ENCODE measurements at places on chromosomes 16 and 17.

- DNase-seq = no peak
These were observed 242.7 kb downstream of the GSG1L start for GRCh38 chr16:27820646-27821345.

DNA sequence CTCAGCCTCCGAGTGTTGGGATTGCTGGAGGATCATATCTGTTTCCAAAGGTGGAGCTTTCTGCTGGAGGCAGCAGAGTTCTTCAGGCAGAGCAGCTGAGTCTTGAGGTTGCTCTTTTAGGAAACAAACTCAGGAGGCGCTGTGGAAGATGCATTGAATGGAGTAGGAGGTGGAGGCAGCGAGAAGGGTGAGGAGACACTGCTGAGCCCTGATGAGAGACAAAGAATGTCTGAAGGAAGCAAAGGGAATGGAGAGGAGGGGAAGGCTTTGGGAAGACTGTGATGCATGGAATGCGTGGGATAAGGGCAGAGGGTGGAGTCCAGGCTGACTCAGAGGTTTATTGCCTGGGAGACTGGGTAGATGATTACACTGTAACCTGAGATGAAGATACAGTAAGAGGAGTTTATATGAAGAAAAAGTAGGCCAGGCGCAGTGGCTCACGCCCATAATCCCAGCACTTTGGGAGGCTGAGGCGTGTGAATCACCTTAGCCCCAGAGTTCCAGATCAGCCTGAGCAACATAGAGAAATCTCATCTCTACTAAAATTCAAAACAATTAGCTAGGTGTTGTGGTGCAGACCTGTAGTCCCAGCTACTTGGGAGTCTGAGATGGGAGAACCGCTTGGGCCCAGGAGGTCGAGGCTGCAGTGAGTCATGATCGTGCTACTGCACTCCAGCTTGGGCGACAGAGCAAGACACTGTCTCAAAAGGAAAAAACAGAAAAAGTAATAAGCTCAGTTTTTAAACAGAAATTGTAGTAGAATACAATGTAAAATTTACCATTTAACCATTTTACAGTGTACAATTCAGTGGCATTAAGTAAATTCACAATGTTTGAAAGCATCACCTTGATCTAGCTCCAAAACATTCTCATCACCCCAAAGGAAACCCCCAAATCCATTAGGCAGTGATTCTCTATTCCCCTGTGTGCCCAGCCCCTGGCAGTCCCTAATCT, 17.8 kb upstream of the TMEM219 start:
- no peak for DNase-seq

DNA sequence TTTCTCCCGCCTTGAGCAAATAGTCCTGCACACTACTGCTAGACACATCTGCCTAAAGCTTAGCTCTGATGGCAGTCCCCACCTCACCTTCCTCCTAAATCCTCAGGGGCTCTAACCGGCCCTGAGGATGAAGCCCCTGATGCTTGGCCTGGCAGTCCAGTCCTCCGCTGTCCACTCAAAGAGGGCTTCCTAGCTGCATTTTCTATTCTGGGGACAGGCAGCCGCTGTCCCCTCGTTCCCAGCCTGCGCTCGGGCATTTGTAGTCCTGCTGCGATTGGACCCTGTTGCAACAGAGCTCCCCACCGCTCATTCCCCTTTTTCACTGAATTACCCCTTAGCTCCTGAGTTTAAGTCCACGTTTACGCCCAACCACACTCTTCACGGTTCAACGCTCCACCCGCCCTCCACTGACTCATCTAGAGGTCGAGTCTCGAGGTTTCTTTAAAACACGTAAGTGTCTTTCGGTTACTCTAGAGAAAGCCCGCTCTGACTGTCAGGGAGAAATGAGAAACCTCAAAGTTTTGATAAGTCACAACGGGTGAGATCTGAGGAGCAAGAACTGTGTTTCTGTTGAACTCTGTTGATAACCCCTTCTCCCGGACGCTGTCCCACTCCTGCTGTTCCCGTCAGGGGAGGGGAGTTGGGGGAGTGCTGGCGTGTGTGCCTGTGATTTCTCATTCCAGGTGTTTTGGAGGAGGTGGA, 4.5 kb downstream of the CCR7 start:
- DNase-seq = peak; percentile 72

DNA sequence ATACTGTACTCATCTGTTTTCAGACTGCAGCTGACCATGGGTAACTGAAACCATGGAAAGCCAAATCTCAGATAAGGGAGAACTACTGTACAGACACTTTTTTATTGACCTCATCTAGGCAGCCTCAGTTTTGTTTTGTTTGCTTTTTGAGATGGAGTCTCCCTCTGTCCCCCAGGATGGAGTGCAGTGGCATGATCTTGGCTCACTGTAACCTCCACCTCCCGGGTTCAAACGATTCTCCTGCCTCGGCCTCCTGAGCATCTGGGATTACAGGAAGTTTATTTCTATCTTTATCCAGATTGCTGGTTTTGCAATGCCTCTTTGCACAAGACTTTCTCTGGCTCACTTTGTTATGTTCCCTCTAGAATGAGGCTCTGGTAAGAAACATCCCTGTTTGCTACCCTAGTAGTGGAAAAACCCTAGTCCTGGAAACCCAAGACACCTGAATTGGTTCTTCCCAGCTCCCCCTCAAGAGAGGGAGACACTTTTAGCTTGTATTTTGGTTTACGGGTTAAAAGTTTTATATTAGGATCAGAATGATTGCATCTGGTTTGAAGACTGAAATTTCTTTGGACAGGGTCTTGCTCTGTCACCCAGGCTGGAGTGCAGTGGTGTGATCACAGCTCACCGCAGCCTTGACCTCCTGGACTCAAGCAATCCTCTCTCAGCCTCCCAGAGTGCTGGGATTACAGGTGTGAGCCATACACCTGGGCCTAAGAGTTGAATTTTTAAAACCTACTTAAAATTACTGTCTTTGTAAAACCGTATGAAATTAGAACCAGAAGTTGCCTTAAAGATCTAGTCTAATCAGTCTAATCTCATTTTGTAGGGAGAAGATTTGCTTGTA, 38.9 kb downstream of the ZNF207 start:
- DNase-seq = no peak

GRCh38 chr16:11506741-11507305, 79.9 kb downstream of the LITAF start:
- no peak for DNase-seq

DNA sequence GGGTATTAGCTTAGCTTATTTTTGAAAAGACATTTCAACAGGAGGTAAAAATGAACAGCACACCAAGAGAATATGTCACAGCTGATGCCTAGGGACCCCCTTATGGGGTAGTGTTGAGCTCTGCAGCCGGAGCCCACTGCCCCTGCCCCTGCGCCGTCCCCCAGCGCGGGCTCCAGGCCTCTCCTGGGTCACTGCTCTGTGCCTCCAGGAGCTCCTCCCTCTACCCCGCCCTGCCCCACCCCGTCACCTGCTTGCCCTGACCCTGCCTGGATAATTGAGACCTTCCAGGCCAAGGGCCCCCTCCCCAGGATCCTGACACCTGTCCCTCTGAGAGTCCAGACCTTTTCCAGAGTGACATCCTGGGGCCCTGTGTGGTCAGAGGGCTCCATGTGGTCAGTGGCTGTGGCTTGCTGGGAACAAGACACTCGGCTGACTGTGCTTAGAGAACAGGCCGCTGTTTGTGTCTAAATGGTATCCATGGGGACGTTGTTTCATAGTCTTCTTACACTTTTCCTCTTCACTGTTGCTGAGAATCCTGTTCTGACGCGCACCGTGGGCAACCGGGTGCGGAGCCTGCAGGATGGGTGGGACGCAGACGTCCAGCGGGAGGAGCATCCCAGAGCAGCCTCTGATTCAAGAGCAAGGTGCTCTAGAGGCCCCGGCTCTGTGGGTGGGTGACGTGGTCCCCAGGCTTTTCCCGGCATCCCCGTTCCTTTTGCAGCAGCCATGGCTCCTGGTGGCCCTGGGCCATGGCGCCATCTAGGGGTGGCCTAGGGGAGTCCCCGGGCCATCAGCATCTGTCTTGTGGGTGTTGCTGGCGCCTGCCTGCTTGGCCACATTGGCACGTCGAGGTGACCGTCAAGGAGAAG, 20.0 kb upstream of the WFIKKN1 start:
- DNase-seq = peak; percentile 41

- no peak for DNase-seq
These were observed 1.0 kb upstream of the MFAP4 start for GRCh38 chr17:19387921-19388521.

DNA sequence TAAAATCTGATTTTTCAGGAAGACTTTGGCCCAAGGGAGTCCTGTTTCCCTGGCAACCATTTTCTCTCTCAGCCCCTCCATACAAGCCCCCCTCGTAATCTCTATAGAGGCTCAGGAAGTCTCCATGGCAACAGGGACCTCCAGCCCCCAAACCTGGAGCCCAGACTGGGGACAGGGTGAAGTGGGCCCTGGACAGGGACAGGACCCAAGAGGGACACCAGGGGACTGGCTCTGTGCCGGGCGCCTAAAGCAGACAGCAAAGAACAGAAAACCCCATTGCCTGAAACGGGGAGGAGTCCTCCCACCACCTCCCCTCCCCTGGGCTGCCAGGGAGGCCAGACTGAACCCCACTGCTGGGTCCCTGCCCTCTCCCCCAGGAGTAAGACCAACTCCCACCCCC, 40.6 kb downstream of the CPNE2 start:
- no peak for DNase-seq

GRCh38 chr17:67615011-67615561, 102.7 kb upstream of the NOL11 start:
- no peak for DNase-seq

DNA sequence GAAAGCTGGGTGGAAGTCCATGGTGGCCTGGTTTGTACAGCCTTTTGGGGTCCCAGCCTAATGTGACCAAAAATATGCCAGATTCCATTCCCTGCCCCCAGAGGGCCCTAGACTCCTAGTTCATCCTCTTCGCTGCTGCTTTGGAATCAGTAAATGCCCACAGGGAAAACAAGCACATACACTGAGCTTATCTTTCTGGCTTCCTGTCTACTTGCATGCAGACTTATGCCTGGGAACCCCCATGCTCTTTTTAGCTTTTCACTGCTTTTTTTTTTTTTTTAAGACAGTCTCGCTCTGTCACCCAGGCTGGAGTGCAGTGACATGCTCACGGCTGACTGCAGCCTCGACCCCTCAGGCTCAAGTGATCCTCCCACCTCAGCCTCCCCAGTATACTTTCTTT, 6.2 kb upstream of the CD300LG start:
- DNase-seq = no peak

- no peak for DNase-seq
These were observed 30.7 kb downstream of the ELAC2 start for GRCh38 chr17:12987120-12987519.

DNA sequence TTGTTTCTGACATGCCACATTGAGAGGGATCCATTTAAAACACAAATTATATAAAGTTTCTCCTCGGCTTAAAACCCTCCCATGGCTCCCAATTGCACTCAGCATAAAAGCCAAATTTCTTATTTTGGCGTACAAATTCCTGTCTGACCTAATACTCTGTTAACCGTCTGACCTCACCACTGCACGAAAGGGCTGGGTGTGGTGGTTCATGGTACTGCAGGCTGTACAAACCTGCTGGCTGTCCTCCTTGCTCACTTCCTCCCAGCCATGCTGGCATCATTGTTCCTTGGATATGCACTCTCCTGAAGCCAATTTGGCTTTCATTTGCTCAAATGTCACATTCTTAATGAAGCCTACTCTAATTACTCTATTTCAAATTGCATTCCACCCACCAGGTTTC, 301.6 kb upstream of the C16orf82 start:
- DNase-seq = no peak

DNA sequence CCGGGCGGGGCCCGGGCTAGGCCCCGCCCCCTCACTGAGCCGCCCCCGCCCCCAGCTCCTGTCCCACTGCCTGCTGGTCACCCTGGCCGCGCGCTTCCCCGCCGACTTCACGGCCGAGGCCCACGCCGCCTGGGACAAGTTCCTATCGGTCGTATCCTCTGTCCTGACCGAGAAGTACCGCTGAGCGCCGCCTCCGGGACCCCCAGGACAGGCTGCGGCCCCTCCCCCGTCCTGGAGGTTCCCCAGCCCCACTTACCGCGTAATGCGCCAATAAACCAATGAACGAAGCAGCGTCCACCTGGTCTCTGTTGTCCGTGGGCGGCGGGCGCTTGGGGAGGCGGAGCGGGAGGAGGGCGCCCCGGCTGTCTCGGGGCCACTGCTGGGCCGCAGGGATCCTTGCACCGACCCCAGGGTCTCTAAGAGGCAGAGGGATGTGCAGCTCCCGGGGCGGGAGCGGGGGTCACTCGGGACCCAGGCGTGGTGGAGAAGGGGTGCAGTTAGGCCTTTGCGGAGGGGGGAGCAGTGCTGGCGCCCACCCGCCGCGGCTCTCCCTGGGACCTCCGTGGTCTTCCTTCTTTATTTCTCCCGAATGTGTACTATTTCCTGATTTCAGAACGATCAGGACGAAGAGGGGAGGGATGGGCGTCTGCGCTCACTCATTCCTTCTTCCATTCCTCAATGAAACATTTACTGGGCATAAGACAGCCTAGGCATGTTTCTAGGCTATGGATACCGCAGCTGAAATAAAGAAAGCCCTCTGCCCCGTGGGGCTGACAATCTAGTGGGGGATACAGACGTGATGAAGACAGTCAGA, 2.0 kb downstream of the HBZ start:
- no peak for DNase-seq

DNA sequence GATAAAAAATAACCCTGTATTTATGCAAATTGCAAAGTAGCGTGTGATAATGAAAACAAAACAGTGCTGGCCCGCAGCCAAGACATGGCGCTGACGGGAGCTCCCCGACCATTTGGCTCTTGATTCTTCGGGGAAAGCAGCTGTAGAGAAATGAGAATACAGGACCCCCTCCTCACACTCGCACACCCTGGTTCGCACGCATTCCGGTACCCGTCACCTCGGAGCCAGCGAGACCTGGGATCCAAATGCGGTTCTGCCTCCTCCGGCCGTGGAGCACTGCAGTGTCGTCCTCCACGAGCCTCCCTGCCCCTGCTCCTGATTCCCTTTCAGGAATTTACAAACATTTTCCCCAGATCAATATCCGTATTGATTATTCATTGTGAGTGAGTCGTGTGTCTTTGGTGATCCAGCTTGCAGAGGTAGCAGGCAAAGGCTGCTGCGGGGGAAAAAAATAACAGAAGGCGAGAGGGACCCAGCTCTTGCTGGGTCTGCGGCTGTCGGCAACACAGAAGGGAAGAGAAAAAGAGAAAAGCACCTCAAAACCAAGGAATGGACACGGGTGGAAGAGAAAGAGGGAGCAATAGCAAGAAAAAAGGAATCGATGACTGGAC, 184.1 kb upstream of the ZFHX3 start:
- DNase-seq = no peak

GRCh38 chr17:29582772-29583171, 6.7 kb downstream of the GIT1 start:
- DNase-seq = no peak

GRCh38 chr16:22311520-22311919, 14.3 kb downstream of the POLR3E start:
- DNase-seq = no peak

DNA sequence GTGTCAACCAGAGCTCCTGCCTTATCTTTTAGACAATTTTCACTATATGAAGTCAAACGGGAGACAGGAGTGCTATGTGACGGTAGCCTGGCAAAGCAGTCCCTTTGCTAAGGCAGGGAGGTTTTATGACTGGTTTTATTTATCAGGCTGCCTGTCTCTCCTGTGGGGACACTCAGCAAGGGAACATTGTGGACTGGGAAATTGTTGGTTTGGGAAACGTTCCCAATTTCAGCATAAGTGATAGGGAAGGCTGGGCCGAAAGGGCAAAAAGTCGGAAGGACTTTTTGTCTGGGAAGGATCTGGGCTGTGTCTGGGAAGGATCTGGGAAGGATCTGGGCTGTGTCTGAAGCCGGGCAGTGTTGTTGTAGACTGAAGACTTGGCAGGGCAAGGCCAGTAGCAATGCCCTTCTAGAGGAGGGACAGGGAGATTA, 211.2 kb downstream of the PARN start:
- no peak for DNase-seq
